ENCODE measurements at places on chromosomes 6 and 20. TPM values are rescaled to one million over a fixed set of nuclear protein-coding genes. Genes with fewer than 3 reads are reported as not detected.
A peak's percentile ranks its signal among the peaks of the same experiment; 100 is the strongest.

DNA sequence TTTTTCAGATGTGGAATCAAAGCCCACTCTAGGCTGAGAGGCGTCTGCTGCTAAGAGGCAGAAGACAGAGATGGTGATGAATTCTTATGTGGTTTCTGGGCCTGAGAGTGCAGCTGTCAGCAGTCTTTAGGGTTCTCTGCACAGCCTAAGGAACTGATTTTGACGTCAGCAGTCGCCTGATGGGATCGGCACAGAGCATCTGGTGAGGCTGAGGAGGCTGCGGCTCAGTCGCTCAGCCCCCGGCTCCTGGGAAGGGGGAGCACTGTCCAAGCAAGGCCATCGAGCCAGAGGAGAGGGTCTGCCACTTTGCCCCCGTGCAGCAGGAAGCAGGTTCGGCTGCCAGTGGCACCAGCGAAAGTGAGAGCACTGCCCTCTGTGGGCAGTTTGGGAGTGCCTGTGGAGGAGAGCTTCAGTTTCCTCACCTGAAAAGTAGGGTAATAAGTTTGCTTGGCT is 92.5 kb downstream of the TCP11 start:
- DNase-seq, result peak; percentile 92

DNA sequence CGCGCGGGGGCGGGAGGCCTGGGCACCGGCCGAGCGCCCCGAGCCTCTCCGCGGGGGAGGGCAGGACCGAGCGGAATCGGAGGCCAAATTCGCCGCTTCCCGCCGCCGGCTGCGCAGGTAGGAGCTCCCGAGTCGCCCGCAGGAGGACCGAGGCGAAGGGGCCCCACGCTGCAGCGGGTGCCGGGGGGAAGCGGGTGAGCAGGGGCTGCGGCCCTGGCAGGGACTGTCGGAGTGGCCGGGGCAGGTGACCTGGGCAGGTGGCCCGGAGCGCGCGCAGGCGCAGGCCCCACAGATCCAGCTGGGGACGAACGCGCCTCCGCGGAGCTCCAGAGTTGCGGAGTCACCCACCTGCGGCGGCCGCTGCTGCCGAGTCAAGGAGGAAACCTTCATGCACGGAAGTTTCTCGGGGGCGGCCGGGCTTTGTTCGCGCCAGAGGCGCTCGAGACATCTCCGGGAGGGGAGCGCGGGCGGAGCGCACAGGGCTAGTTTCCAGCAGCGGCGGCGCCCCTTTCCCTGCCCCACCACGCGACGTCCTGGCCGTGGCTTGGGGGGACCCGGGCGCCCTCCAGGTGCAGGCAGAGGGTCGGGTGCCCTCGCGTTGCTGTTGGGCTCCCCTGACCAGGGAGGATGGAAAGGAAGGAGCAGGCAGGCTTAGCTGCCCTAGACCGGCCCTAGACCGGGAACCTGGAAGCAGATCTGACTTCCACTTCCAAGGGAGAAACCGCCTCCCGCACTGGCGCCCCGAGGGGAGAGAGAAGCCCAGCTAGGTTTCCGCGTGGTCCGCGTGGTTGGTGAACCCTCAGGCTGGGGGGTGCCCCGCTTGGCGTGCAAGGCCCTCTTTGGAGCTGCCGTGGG is 590 bp downstream of the SLCO4A1 start:
- peak; percentile 42 for DNase-seq

GRCh38 chr6:43625393-43625992 is 3.6 kb downstream of the GTPBP2 start:
- no peak for DNase-seq

The COL11A2 gene
- total RNA-seq, result not detected

The TMEM200A gene
- total RNA-seq, result 30.9 TPM

Measured in RPMI7951 (cell line).